ENCODE measurements at places on chromosomes 6 and 20.

- no peak for DNase-seq
Measured at GRCh38 chr6:101878554-101879276, 485.2 kb downstream of the GRIK2 start.

GRCh38 chr20:57473246-57474048 is 51.5 kb downstream of the CTCFL start:
- DNase-seq = peak; percentile 59

DNA sequence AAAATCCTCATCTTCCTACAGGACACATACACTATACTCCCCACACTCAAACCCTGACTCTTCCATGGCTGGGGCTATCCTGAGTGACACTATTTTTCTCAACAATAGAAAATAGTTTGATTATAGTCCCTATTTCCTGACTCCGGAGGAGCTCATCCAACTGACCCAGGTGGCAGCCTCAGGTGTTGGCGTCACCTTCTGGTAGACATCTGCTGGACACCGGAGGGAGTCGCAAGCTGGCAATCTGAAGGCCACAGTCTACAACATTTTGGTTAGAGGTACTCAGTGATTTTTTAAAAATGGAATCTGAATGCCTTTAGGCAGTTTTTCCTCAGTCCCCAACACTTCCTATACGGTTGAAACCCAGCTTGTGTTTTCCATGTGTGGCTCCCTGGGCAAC is 32.2 kb upstream of the OCSTAMP start:
- no peak for DNase-seq

DNA sequence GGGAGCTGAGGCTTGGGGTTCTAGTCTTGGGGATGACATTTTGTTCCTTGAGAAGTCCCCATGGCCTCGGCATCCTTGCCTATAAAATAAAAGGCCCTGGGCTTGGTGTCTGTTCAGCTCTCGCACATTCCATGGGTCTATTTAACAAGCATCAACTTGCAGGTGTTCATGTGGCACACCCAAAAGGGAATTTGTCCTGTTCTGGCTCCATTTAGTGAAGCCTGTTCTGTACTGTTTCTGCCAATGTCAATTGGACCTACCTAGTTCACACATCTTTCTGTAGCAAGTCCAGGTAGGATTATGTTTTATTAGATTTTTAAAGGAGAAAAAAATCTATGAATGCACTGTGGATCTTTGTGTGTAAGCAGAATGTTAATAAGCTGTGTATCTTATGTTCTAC is 262.0 kb downstream of the HIVEP2 start:
- DNase-seq = no peak

DNA sequence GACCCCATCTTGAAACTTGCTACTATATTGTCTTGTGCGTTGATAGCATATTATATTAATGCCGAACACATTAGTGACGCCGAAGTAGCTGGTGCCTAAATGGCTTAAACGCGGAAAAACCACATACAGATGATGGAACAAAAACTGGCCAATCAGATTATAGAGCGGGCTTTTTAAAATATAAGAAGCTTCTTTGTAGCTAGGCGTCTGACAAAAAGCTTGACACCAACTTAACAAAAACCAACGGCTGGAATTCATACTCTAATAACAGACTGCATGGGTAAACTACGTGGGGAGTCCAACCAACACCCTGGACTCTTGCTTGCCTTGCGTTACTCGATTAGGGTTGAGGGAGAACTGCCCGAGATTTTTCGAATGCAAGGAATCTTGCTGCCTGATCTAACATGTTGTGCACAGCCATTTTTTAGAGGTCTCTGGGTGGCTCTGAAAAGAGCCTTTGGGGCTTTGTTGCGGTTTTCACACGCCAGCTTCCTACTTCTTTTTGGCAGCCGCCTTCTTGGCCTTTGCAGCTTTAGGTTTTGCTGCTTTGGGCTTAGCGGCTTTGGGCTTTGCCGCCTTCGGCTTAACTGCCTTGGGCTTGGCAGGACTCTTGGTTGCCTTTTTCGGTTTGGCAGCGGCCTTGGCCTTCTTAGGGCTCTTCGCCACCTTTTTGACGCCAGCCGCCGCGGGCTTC is 45.7 kb downstream of the OR2B2 start:
- peak; percentile 62 for DNase-seq

GRCh38 chr6:17927705-17928104 is 59.7 kb downstream of the KIF13A start:
- no peak for DNase-seq

DNA sequence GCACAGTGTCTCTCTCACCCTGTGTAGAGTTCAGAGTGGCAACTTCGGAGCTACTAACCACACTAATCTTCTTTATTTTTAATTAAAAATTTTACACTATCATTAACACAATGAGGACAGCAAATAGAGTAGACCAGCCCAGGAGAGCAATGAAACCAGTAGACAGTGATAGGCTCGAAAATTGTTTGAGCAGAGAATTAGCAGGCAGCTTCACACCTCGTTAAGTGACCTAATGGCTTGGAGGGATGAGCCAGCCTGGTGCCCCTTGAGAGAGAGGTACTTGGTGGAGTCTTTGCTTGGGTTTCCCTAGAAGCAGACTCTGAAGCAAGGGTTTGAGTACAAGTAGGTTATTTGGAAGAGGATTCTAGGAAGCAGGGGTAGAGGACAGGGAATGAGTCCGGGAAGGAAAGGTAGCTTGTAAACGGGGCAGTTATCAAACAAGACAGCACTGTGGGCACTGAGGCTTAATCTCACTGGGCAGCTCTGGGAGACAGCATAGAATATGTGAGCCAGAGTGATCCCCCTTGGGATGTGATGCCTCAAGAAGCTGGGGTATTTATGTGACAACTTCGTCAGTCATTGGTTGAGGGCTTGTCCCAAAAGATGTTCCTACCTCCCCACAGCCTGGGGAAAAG is 146.1 kb downstream of the PCSK2 start:
- no peak for DNase-seq

DNA sequence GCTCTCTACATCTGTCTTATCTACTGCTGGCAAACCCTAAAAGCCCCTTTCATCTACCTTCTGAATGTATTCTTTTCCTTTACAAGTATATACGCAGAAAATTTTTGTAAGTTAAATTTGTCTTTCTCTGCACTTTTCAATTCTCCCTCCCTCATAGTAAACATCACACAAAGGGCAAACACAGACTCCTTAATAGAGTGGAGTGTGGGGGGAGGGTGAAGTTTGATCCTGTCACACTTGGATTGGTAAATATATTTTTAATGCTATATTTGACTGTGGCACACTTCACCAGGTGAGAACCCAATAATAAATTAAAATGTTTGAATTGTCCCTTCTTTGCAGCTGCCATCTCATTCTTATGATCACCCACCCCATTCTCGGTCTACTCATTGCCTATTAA is 33.2 kb upstream of the PAQR8 start:
- DNase-seq = no peak

All from T47D (cell line).